ENCODE measurements at places on chromosomes 1 and 21.

DNA sequence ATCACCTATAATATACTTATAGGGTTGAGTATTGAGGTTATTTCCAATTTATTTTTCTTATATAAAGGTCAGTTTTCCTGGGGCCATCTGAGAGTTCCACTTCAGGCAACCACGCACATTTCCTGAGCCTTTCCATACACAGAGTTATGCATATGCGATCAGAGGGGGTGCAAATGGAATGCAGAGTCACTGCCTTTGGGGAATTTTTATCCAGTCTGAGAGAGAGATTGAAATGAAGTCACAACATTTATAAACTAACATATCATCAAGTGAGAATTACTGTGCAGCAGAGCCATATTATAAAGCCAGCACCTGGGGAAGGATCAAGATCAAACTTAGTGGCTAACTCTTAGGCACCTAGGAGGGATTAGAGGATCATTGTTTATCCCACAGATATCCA lies 299.9 kb upstream of the PLXNA2 start:
- DNase-seq, result no peak

- no peak for DNase-seq
Measured at GRCh38 chr1:47883963-47884362, 113.2 kb downstream of the TRABD2B start.

DNA sequence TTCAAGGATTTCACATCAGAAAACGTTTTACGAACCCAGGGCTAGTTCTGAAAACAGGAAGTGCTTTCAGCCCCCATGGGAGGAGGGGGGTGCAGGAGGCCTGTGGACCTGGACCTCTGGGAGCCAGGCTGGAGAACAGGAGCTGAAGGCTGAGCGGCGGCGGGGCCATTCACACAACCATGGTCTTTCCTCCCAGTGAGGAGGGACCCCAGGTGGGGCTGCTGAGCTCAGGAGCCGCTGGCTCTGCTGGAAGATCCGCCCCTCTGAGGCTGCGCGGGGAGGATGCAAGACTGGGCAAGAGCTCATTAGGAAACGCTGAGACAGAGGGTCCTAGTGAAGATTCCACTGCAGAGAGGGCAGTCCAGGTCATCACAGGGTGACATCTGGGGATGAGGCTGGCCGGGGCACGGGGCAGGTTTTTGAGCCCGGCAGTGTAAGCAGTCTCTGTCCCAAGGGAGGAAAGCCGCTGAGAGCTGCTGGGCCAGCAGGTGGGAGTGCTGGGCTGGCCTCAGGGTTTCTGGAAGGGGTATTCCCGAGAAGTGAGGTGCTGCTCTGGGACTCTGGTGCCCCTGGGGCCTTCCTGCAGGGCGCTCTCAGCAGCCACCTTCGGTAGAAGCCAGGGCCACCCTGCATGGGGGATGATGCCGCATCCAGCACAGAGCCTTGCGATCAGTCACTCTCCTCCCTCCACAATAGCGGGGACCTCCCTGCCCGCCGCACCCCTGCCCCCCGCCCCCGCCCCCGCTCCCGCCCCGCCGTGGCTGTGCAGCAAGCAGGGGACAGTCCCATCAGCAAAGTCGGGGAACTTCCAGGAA lies 7.5 kb downstream of the MX2 start:
- DNase-seq, result no peak

DNA sequence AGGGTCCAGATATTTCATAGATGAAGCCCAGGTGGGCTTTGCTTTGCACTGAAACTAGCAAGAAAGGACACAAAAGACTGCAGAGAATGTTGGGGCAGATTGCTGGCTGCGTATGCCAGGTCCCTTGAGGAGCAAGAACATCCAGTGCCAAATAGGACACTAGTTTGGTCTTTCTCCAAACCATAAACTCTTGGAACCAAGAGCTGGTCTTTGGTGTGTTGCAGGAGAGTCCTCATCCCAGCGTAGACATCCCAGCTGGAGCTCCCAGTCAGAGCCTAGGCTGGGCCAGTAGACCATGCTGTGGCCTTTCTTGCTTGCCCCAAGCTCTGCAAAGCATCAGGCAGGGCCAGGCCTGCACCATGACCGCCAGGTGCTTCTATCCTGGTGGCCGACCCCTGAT lies 87.5 kb downstream of the ATP5PO start:
- no peak for DNase-seq

DNA sequence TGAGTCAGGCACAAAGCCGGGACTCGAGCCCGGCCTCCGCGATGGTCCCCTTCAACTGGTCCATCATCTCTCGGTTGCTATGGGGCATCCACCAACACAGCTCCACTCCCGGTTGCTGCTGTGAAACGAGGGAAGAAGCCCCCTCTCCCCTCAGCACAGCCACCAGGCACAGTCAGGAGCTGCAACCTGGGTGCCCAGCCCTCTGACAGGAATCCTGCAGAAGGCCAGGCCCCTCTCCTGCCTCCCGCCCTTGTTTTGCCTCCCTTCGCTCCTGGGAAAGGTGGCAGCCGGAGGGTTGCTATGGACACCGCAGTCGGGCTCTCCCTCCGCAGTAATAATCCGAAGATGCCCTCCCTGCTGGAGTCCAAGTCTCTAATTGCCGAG lies 8.9 kb upstream of the KCNN3 start:
- no peak for DNase-seq

DNA sequence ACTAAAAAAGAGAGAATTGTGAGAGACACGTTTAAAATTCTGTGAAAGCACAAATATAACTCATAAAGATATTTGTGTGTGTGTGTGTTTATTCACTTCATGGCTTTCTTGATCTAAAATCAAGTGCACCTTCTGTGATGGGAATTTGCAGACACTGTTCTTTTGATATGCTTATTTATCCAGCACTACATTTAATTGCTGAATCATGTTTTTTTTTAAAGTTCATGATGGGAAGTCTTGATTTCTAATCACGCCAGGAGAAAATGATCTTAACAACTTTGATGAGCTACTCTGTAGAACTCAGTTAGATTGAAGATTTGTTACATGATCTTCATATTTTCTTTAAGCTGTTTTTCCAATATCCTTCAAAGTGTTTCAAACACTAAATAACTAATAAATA lies 35.0 kb downstream of the KCNT2 start:
- DNase-seq, result no peak

GRCh38 chr1:169585181-169585580 lies 1.1 kb downstream of the F5 start:
- DNase-seq, result no peak

DNA sequence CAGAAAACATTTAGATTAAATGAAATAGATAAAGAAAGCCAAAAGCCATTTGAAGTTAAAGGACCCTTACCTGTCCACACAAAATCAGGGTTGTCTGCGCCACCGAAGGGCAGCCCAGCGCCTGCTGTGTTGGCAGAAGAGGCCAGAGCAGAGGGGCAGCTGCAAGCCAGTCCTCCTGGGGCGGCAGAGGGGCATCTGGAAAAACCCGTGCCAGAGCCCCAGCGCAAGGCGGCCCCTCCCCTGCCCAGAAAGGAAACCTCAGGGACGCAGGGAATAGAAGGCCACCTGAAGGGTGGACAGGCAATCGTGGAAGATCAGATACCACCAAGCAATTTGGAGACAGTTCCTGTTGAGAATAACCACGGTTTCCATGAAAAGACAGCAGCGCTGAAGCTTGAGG lies 10.7 kb downstream of the NDUFV3 start:
- no peak for DNase-seq

DNA sequence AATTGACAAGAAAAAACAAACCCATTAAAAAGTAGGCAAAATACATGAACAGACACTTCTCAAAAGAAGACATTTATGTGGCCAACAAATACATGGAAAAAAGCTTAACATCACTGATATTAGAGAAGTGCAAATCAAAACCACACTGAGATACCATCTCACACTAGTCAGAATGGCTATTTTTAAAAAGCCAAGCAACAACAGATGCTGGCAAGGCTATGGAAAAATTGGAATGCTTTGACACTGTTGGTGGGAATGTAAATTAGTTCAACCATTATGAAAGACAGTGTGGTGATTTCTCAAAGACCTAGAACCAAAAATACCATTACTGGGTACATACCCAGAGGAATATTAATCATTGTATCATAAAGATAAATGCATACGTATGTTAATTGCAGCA lies 641.1 kb upstream of the B3GALT2 start:
- DNase-seq, result no peak

DNA sequence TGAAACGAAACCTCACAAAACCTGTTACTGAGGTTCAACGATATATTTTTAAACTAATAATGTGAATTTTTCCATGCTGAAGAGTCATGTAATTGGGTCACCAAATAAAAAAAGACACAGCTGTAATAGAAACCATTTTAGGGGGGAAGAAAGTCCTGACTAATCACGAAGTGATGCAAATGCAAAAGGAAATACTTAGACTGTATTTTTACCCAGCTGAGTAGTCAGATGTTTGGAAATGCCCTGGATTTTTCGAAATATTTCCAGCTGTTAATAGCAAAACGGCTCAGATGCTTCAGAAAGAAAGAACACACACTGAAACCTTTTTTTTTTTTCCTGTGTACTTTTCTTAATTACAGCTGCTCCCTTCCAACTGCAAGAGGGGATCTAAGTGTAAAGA lies 210.3 kb downstream of the SETD4 start:
- DNase-seq, result no peak

- no peak for DNase-seq
Measured at GRCh38 chr1:160001440-160001839, 30.4 kb downstream of the PIGM start.

- no peak for DNase-seq
Measured at GRCh38 chr1:223410036-223410435, 16.8 kb downstream of the CCDC185 start.

DNA sequence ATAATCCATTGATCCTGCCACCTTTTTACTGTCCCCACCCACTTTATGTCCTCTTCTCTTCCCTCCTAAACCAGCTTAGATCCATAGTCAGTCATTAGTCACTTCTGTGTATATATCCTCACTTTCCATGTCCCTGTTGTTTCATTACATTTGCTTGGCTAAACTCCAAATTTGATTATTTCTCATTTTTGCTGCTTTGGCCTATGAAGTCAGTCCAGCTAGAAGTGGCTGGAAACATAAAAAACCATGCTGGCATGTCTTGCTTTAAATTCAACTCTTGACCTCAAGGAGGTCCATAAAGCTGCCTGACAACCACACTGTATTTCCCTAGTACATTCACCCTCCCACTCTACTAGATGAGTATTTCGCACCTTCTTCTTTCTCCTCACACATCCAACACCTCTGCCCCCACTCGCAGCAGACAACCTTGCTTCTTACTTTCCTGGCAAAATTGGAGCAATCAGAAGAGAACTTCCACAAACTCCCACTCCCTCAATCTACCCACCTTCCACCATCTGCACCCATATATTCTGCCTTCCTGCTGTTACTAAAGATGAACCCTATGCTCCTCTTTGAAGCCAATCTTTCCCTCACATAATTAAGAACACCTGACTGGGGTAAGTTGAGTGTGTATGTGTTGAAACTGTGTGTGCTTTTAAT lies 72.1 kb downstream of the ZNF648 start:
- DNase-seq, result no peak

- peak; percentile 78 for DNase-seq
Measured at GRCh38 chr1:171913385-171913784, 72.1 kb downstream of the DNM3 start.

DNA sequence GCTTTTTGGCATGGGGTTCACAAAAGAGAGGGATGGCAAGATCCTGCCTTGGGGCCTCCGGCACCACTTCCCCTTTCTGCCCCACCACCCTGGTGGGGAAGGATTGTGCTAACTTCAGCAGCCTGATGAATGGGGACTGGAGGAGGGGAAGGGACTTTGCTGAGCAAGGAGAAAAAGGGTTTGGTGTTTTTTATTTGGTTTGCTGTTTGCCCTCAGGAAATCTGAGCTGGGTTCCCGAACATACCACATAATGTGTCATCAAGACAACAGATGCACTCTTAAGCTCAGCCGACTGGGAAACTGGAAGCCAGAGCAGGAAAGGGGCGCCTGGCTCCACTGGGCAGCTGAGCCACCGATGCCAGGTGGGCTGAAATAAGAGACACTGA lies 19.8 kb downstream of the OLFML2B start:
- DNase-seq, result peak; percentile 92

DNA sequence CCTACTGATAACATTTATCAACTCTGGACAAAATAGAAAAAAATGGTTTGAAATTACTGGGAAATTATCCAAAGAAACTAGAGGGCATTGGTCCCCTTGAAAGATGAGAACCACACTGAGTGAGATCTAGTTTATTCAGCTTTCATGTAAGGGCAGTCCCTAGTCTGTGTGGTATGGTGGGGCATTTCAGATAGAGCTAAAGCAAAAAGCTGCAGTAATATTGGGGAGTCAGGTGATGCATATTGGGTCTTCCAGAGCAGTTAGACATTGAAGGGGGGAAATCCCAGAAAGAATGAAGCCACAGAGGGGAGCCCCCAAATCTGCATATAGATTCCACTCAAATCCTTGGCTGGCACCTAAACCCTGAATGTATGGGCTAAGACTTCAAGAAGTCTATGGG lies 347.7 kb upstream of the POU3F1 start:
- no peak for DNase-seq

GRCh38 chr1:68347415-68347814 lies 102.3 kb downstream of the RPE65 start:
- no peak for DNase-seq

DNA sequence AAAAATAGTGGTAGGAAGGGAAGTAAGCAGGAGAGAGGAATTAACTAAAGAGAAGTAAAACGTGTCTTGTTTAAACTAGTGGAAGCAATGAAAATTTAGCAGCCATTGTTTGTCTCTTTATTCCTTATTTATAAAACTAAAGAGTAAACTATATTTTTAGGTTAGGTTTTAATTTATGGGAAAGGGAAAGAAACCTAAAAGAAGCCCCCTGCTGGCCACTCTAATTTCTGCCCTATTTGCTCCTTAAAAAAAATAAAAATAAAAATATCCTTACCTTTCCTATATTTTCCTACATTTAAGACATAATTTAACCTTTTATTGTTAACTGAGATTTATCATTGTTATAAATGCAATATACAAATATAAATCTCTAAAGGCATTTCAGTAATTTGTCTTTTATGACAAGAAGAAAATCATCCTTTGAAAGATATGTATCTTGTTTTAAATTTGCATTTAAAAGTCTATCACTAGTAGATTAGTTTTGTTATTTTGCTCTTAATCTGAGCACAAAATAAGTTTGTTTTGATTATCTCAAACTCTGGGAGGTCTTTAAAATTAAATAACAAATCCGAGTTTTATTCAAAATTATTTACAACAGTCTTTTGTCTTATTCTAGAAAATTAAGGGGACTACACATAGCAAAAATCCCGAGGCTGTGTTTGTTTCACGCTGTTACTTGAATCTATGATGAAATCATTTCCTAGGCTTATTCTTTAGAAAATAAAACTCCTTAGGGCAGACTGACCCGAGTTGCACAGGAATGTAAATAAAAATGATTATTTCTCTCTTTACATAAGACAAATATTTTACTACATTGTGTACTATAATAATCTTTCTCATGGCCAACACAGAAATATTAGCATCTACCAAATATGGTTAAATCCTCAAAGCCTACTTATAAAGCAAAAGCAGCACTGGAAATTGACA lies 201.7 kb downstream of the NRIP1 start:
- DNase-seq, result no peak

DNA sequence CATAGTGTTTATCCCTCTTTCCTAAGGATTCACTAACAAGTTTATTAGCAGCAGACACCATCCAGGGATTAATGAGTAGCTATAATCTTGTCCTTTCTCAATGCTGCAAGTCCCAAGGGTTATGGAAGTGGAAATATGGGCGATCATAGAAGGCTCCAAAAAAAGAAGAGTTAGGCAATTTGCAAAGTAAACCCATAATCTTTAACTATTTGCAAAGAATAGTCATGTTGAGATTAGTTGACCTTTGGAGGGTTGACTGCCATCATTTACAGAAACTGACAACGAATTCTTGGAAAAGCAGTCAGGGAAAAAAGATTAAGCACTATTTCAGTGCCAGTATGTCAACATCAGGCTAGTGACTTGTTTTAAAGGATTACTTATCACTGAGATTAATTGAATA lies 169.9 kb downstream of the KCNT2 start:
- no peak for DNase-seq
